Occipital lobe (tissue), 3 donors: ENCODE measurements at places on chromosomes 11 and 22.
A peak's percentile ranks its signal among the peaks of the same experiment; 100 is the strongest.

DNA sequence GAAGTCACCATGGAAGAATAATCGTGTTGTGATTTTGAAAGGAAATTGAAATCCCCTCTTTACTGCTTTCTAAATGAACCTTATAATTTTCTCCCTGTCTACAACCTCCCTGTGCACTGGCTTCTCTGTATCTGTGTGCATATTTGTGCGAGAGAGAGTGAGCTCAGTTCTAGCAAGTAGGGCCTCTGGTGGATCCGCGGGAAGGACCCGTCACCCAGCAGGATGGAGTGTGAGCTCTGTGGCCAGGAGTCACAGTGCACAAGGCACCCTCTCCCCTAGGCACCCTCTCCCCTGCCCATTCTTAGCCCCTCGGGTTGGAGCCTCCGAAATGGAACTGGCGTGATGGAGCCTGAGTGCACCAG, 109.0 kb downstream of the TRIM29 start:
- DNase-seq: no peak

DNA sequence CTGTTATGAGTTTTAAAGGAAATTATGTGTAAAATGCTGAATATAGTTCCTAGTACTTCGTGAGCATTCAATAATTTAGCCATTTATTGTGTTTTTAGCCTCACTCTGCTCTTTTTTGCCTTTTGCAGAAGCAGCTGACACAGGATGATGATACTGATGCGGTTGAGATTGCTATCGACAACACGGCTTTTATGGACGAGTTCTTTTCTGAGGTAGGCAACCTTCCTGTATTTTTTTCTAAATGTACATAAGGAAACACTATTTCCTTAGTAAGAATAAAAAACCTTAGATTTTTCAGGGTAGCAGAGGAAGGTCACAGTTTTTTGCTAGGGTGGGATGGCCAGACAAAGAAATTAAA, 17.9 kb downstream of the STX3 start:
- no peak for DNase-seq

- no peak for DNase-seq
These were observed 1.7 kb downstream of the SEZ6L start for GRCh38 chr22:26170795-26171580.

DNA sequence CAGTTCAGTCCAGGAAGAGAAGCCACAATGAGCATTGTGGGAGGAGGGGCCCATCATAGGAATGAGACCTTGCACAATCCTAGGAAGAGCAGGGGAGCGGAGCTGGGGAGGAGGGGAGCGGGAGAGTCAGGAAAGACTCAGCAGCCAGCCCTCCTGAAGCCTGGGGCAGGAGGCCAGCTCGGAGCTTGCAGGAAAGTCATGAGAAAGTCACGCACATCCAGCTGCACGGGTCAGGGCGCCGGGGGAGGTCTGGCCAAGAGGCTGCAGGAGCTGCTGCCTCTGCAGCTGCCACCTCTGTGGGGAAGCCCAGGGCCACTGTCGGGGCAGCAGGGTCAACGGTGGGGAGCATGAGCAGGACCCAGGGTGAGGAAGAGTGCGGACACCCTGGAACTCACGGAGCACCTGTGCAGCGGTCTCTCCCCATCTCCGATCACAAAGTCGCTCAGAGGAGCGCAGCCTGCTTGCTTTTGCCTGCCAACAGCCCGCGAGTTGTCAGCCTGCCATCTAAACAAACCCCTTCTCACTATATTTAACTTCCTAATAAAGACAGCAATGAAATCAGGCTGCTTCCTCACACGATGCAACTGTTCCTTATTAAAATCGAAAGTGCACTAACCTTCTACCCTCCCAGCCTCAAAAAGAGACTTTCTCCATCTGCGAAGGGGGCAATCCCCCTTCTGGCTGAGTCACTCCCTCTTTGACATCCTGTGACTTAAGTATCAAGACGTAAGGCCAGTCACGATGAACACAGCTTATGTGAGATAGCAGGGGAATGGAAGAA, 52.9 kb upstream of the RTL6 start:
- no peak for DNase-seq

DNA sequence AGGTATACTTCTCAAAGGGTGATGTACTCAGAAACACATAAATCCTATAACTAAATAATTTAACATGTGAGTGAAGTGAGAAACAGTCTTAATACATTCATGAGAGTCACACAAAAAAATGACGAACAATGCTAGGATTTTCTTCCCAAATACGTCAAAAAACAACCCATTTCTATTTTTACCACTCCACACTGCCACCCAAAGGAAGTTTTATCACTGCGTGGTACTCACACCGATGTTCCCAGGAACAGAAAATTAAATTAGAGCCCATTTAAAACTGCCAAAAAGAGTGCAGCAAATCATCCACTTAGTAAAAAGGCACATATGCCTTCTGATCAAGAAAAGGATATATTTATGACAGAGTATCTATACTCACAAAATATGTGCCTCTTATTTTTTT, 710.9 kb upstream of the FAT3 start:
- no peak for DNase-seq

GRCh38 chr11:45833761-45834160, 13.5 kb upstream of the CRY2 start:
- DNase-seq: no peak

GRCh38 chr11:75562836-75563484, 907 bp downstream of the SERPINH1 start:
- no peak for DNase-seq

DNA sequence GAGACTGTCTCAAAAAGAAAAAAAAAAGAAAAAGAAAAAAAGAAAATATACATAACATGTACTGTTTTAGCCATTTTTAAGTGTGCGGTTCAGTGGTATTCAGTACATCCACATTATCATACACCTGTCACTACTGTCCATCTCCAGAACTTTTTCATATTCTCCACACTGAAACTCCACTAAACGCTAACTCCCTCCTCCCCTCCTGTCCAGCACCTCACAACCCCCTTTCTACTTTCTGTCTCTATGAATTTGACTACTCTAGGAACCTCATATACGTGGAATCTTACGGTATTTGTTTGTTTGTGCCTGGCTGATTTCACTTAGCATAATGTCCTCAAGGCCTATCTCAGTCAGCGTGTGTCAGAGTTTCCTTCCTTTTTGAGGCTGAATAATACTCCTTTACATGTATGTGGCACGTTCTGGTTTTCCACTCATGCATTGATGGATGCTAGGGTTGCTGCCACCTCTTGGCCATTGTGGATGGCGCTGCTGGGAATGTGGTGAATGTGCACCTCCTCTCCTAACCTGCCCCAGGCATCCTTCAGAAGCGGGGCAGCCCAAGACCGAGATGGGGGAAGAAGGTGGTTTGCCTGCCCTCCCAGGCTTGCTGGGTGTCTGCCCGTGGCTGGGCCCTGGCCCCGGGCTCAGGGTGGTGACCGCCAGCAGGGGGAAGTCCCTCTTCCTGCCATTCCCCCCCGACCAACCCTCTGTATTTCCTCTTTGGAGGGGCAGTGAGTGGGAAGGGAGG, 60.5 kb downstream of the BCR start:
- no peak for DNase-seq

- DNase-seq: no peak
These were observed 27.7 kb downstream of the CACNA1I start for GRCh38 chr22:39598017-39598965.

DNA sequence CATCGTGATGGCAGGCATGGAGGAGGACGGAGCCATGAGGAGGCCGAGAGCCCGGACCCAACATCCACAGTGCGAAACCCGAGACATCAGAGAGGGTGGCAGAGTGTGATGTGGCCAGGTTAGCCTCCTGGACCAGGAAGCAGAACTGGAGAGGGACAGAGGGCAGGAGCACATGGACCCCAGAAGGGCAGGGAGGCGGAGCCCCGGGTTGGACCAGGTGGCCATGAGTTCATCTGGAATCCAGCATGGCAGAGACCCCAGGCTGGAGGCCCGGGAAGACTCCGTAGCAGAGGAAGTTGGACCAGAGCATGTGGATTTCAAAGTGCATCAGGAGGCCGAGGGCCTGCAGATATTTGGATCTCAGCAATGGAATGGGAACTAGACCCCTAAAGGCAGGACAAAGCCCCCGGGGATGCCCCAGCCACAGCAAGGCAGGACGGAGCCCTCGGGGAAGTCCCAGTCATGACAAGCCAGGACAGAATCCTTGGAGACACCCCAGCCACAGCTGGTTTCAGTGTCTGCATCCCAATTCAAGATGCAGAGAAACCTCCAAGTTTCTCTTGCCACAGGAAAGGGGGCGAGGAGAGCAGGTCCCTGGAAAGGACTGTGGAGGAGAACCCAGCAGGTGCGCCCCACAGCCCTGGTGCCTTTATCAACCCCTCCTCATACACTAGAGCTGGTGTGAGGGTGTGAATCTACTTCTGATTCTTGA, 1393.4 kb downstream of the BRD1 start:
- DNase-seq: no peak

DNA sequence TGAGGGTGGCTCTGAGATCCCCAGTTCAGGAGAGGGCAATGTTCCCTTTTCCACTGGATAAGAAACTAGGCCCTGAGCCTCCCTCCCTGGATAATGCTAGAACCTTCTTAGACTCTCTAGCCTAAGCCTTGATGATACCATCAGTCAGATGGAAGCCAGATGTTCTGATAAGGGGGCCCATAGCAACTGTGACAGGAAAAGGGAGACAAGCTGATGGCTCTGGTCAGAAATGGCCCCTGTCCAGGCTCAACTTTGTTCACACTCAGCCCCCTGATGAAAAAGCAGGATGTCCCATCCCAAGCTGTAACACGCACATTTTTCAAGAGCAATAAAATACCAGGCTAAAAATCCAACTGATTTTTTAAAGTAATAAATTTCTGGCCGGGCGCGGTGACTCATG, 7.2 kb upstream of the OAF start:
- no peak for DNase-seq

DNA sequence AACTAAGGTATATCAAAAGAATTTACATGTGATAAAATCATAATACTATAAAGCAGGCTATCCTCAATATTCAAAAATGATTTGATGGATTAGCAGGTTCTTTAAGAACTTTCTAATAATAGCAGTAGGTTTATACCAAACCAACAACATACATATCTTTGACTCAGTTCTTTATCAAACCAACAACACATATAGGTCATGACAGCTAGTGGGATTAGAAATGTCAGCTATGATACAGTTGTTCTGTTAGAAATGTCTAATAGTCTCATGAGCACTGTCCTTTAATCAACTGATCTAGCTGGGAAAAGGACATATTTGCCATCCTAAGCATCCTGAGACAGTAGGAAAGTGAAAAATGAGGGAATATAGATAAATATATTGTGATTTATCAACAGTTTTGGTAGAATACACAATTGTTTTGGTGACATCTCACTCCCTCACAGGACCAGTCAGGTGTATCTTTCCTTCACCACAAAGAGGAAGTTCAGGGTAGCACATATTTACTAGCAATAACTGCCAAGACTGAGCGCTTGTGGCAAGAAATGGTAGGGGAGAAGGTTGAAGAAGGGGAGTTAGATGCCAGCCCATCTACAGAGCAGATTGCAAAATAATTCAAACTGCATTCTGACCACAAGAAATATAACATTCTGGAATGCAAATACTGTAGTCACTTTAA, 90.8 kb upstream of the APOA1 start:
- no peak for DNase-seq

DNA sequence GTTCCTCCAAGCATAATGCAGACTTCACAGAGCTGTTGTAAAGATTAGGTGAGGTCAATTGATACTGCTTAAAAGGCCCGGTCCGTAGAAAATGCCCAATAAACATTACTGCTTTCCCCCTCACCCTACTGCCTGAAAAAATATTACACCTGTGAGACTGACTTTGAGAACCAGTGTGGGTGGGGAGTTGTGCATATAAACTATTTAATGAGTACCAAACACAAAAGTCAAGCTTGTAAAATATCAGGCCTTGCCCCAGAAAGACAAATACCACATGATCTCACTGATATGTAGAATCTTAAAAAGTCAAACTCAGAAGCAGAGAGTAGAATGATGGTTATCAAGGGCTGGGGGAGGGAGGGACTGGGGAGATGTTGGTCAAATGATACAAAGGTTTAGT, 46.7 kb downstream of the C22orf42 start:
- no peak for DNase-seq

- no peak for DNase-seq
These were observed 53.8 kb downstream of the SWAP70 start for GRCh38 chr11:9717719-9718118.

DNA sequence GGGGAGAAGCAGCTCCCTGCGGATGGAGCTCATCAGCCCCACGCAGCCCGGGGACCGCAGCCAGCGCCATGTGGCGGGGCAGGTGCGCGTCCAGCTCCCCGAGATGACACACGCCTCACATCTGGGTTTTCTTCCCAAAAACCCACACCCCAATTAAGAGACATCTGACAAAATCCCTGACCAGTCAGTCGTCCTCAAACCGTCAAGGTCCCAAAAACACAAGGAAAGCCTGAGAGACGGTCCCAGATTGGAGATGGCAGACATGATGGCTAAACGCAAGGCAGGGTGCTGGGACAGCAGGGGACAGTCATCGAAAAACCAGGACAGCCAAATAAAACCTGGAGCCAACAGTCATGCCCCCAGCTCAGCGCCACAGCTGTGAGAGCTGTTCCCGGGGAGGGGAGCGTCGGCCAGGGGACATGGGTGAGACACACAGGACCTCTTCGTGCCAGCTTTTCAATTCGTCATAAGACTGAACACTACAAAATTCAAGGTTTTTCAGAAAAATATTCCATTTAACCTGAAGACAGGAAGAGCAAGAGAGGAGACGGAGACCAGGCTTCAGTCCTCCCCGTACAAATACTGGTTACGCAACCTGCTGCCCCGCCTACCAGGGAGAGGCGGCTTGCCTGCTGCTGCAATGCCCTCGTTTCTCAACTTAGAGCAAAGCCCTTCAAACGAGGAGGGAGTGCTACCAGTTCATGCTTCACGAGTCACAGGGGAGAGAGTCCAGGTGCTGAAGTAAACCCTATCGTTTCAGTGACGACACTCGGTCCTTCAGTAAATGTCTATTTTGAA, 10.5 kb downstream of the TOLLIP start:
- DNase-seq: peak; percentile 77

- no peak for DNase-seq
These were observed 51.8 kb downstream of the TRAF6 start for GRCh38 chr11:36458129-36458915.

- no peak for DNase-seq
These were observed 435.5 kb downstream of the RAB38 start for GRCh38 chr11:87739766-87740165.

DNA sequence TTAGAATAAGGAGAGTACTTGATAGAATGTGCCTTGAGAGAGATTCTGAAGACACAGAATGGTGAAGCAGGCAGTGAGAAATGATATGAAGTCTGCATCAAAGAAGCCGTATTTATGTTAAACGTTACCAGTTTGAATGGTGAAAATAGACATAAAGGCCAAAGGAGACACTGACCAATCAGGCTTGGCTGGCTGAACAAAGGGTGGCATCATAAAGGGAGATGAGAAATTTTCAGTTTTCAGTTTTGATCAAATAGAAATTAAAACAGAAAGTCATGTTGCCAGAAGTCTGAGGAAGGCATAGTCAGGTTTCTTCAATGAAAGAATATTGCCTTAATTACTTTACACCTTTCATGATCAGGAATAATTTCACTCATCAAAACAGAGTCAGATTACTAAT, 6.6 kb downstream of the OR51F1 start:
- no peak for DNase-seq
